NCI-H2107 (cell line): ENCODE measurements at places on chromosomes 6 and 20.

- no peak for DNase-seq
Observed at GRCh38 chr6:65110031-65110430, 597.0 kb downstream of the EYS start.

GRCh38 chr20:46047821-46048220, 18.8 kb downstream of the SLC12A5 start:
- DNase-seq, result no peak

GRCh38 chr6:20943040-20943627, 408.9 kb downstream of the CDKAL1 start:
- DNase-seq, result no peak

DNA sequence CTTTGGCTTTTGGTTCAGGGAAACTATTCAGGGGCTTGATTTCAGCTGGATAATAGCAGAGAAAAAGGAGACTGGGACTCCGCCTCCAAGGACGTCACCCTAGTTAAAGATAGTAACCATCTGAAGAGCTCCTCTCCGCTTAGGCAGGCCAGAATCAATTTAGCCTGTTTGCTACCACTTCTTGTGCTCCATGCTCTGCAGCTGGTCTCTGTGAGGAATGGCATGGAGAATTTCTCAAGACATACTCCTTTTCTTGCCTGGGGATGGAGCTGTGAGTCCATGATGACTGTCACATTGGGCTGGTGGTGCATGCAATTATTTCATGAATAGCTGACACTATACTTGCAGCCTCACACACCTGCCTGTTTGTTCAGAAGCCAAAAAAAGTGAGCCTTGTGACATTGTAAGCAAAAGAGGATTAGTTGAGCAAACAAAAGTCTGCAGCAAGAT, 61.4 kb downstream of the TXLNB start:
- DNase-seq, result peak; percentile 41

- DNase-seq, result no peak
Observed at GRCh38 chr20:32539026-32539816, 45.9 kb downstream of the NOL4L start.

DNA sequence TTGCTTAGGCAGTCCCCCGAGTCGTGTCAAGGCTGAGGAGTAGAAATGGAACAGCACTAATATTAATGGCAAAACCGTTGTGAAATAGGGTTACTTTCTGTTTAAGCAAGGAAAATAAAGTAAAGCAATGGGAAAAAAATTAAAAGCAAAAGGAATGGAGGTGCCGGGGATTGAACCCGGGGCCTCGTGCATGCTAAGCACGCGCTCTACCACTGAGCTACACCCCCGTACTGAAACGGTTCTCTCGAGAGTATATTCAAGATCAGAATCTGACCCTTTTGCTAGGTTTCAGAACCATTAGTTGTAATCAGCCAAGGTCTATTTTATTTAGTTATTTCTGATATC, 85.5 kb downstream of the TRIM27 start:
- peak; percentile 4 for DNase-seq
